ENCODE measurements at places on chromosomes 5 and 9. TPM values are rescaled to one million over a fixed set of nuclear protein-coding genes. Genes with fewer than 3 reads are reported as not detected.

DNA sequence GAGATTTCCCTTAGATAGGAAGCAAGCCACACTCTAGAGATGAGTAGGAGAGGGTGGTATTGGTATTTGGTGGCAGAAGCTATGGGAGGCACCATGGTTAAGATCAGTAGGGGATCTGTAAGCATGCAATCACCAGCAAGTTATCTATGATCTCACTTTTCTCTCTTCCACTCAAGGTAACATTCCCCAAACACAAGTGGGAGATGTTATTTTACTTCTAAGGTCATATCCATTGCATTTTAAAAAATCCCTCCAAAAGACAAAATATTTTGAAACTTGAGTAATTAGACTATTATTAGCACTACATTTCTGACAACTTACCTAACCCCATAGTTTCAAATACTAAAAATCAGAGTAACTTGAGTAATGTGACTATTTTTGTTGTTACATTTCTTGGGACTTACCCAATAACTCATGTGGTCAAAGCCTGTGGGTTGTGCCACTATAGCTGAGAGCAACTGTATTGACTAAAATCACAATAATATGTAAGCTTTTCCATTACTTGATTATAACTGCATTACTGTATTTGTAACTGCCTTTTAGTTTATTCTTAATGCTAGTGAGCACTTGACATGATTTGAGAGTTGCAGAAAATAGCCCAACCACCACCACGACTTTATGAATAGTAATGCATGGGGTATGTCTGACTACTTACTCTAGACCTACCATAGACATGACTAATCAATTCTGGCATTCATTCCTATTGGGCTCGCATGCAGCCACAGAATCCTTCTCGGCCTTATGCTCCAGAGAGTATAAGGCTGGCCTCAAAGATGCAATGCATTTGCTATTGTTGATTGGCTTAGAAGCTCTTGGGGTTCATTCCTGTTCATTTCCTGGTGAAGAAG is 264.7 kb downstream of the TRIM32 start:
- no peak for DNase-seq

DNA sequence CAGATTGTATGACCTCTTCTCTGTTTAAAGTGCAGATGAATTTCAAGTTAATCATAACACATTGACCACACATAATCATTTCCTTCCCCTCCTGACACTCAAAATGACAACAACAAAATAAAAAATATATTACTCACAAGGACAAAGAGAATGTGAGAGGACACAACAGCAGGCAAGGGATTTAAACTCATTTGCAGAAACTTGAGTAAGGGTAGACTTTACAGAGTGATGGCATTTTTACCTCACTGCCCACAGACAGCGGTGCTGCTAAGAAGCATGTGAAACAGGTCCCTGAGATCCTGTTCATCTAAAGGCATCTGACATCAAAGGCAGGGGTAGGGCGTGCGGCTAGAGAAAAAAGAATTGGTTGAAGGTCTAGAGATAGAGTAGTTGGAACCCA is 99.0 kb downstream of the TRIM36 start:
- DNase-seq: no peak

Gene ENTREP1
- total RNA-seq: 4.0 TPM

Gene FAXDC2
- total RNA-seq: 64.8 TPM

GRCh38 chr5:135329913-135330797 is 68.9 kb downstream of the MACROH2A1 start:
- no peak for DNase-seq

Gene SPAG8
- 2.3 TPM for total RNA-seq

Gene WDR38
- not detected for total RNA-seq

Data from adrenal gland (tissue), 19 donors.